Cerebellum (tissue), 4 donors: ENCODE measurements at places on chromosomes 2 and 18. TPM values are rescaled to one million over a fixed set of nuclear protein-coding genes. Genes with fewer than 3 reads are reported as not detected.

The DTNA gene
- total RNA-seq: 86.1 TPM

The ARL4C gene
- 17.5 TPM for total RNA-seq

The OTOS gene
- 1.4 TPM for total RNA-seq

The CHST9 gene
- 6.8 TPM for total RNA-seq

The ATL2 gene
- 88.8 TPM for total RNA-seq

The PAPOLG gene
- total RNA-seq: 36.5 TPM

The COLEC11 gene
- 0.82 TPM for total RNA-seq

The CROCC2 gene
- total RNA-seq: not detected

The IL18R1 gene
- total RNA-seq: 0.09 TPM

The NBAS gene
- 87.7 TPM for total RNA-seq

The MOGAT1 gene
- not detected for total RNA-seq

The MBP gene
- total RNA-seq: 22.5 TPM

The CBLN2 gene
- total RNA-seq: 42.6 TPM
